ENCODE measurements at places on chromosomes 13 and 19.
A peak's percentile ranks its signal among the peaks of the same experiment; 100 is the strongest.

- DNase-seq, result no peak
These were observed 60.5 kb downstream of the ATP7B start for GRCh38 chr13:51950722-51951121.

- DNase-seq, result no peak
These were observed 10.5 kb upstream of the LTBP4 start for GRCh38 chr19:40590464-40591265.

DNA sequence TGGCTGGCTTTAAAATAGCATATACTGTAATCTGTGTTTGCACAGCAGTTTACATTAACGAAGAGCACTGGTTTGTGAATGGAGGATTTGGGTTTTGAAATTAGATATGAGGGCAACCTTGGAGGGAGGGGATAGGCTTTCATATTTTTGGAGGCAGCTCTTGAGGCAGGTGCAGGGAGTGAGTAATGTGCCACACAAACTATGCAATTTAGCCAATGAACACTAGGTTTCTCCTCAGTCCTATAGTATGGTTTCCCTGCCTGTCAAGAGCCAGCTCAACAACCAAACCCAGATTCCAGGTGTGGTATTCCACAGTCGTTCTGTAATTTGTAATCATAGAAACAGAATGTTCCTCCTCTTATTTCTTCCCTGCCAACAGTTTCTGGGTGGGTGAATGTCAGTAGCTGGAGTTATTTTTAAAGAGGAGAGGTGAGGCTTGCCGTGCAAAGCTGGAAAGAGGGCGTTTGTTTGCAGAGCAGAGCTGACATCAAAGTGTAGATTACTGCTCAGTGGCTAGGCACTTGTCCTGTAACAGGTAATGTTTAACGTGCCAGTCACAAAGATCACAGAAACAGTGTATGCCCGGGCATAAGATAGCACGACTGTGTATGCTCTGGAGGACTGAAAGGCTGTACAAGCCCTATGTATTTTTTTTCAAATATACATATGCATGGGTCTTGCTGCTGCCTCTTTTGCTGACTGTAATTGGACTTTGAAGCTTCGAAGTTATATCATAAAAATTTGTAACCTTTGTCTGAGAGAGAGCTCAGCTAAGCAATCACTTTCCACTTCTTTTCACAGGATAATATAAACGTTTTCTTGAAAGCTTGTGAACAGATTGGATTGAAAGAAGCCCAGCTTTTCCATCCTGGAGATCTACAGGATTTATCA lies 124.2 kb downstream of the LMO7 start:
- no peak for DNase-seq

DNA sequence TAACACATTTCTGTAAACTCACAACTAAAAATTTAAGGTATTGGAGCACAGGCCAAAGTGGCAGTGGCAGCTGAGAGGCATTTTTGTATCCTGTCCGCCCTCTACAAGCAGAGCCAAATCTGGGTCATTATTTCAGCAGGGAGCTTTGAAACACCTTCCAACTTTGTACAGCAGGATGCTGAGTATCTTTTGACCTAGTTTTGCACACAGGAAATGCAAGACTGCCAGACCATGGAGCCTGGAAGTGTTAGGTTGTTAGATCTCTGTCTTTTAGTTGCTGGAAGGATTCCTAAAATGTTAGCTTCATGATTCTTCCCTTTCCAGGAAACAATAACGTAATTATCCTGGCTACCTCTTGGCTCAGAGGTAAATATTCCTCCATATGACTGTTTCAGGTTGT lies 148.6 kb upstream of the ATXN8OS start:
- DNase-seq, result no peak

DNA sequence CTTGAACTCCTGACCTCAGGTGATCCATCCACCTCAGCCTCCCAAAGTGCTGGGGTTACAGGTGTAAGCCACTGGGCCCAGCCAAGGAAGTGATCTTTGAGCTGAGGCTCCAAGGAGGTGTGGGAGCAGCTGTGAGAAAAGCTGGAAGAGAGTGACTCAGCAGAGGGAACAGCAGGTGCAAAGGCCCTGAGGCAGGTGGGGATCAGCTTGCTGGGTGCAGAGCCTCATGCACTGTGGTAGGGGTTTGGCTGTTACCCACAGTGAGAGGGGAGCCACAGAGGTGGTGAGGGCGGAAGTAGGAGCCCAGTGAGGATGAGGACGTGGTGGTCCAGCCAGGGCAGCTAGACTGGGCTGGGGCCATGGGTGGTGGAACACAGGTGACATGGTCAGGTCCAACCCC lies 6.5 kb downstream of the NPAS1 start:
- no peak for DNase-seq

- DNase-seq, result no peak
These were observed 1.4 kb downstream of the FFAR1 start for GRCh38 chr19:35348911-35349611.

- no peak for DNase-seq
These were observed 193.2 kb upstream of the UBL3 start for GRCh38 chr13:30043631-30043925.

DNA sequence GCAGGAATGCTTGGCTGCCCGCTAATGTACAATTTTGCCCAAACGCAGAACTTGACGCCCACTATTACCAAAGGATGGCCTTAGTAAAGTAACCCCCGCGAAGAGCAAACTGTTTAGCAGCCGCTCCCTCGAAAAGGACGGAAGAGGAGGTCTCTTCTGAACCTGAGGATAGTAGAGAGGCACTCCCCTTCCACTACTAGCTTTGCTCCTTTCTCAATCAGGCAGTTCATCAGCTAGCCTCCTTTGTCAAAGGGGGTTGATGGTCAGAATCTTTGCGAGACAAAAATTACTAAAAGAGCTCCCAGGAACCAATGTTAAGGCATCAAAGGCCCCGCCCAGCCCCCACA lies 534 bp downstream of the CAB39L start:
- peak; percentile 2 for DNase-seq

DNA sequence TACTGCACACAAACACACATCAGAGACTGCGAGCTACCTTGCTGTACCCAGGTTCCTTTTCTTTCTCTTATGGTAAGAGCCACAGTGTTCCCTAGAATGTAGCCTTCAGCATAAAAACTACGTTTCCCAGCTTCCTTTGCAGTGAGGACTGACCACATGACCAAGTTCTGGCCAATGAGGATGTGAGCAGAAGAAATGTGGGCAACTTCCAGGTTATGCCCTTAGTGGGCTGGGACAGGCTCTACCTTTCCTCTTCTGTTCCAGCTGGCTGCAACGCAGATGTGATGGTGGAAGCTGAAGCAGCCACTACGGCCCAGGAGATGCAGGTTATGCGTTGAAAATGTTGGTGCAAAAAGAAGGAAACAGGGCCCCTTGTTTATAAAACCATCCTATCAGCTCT lies 27.5 kb downstream of the VRK3 start:
- no peak for DNase-seq

DNA sequence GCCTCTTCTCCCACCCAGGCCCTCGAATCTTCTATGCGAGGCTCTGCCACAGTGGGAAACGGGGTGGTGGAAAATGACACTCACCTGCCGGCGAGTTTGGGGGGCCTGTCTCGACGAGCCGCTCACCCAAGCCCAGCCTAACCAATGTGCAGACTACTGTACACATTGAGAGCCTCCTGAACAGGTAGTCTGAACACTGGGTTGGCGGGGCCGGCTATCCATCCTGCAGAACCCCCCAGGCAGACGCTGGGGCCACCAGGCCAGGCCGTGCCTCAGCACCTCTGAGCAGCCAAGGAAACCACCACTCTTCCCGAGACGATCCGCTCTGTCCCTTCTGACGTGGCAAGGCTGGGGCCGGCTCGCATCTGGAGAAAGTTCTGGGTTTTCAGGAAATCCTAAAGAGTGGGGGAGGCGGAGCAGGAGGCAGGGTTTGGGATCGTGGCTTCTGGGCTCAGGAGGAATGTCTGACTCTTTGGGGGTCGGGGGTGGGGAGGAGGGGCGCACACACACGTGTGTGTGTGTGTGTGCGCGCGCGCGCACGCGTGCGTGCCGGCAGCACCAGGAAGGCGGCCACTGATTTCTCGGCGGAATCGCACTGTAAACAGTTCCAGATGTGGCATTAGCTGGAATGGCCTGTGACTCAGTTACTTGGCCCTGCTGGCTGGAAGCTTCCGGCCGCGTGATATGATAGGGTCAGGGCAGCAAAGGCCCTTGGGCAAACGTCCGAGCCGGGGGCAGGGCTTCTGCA lies 18.5 kb downstream of the TMED1 start:
- DNase-seq, result peak; percentile 97

DNA sequence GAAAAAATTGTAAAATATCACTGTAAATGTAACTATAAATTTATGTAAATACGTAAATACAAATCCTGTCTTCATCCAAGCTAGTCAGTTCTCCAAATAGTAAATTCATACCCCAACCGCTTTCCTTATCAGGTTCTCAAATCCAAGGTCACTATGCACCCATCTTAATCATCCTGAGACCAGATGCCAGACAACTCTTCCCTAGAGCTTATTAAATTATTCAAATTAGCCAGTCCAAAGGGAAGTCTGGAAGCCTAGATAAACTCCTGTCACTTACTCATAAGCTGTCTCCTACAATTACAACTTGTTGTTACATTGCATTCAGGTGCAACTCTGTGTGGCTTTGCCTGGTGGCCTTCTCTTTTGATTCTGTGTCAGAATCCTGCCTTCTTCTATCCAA lies 836.1 kb upstream of the PCDH20 start:
- DNase-seq, result no peak

GRCh38 chr13:34591900-34592529 lies 350.1 kb upstream of the NBEA start:
- no peak for DNase-seq

- no peak for DNase-seq
These were observed 3.3 kb upstream of the RGL3 start for GRCh38 chr19:11422163-11423065.

DNA sequence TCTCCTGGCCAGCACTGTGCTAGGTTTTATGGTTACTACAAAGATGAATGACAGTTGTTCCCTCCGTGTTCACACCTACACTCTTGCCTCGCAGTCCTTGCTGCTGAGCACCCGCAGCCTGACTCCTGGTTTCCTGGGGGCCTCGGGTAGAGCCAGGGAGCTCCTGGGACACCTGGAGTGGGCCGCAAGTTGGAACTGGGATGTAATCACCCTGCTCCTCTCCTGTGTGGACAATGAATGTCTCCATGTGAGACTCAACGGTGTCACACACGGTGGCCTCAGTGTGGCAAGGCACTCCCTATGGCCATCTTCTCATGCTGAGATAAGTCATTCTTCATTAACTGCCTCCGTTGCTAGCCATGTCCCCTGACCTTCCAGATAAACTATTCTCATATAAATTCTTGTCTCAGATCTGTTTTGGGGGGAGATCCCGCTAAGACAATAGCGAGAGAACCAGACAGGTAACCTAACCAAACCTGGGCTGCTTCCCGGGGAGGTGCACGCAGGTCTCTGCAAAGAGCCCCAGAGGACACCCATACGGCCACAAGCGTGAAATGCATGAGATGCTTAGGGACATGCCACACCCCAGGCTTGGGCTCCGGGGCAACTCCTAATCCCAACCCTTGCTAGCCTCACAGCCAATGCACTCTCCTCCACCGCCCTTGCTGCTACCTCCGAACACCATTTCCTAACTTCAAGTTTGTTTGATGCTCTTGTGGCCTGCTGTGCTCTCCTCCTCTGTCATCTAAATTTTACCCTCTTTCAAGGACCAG lies 87.2 kb upstream of the IRS2 start:
- DNase-seq, result no peak

DNA sequence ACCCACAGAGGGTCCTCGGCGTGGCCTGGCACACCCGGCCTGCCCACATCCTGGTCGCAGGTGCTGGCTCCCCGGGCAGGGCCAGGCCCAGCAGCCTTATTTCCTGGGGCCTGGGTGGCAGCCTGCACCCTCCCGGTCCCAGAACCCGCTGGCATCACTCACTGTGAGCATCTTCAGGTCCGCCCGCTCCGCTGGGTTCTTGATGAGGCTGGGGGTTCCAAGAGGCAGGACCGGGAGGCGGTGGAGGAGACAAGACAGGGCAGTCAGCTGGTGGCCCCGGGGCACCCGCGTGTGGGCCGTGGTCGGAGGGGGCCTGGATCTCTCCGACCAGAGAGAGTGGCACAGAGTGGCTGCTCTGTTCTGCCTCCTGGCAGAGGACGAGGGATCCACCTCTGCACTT lies 27.6 kb upstream of the ZBTB7A start:
- DNase-seq, result no peak

DNA sequence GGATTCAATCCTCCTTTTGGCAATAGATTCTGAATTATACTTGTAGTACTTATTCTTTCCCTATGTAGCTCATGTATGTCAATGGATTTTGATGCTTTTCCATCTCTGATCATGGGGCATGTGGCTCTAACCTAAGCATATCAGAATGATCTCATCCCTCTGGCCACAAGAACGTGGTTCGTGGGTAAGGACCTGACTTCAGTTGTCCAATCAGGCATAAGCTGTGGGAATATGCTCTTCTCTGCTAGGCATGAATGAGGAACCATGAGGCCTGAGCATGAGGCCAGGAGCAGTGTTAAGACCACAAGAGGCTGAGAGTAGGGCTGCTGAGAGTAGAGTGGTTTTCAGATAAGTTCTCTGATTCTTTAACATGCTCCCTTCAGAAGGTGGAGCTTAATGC lies 292.4 kb upstream of the TSHZ3 start:
- no peak for DNase-seq

- DNase-seq, result no peak
These were observed 38.0 kb upstream of the ZNF573 start for GRCh38 chr19:37817180-37817981.

DNA sequence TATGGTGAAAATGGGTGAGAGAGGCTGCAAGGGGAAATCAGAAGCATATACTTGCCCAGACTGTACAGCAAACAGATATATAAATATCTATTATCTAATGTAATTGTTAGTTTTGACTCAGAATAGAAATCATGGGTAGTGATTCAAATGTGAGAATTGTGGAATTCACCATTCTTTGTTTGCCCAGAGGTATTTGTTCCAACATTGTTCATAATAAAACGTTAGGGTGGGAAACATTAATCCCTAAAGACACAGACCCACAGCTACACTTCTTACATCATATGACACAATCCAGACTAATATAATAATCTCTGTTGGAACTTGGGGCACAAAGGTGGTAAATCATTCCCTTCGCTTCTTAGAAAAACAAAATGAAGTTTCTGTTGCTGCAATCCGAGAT lies 646.5 kb upstream of the SLITRK6 start:
- DNase-seq, result no peak

DNA sequence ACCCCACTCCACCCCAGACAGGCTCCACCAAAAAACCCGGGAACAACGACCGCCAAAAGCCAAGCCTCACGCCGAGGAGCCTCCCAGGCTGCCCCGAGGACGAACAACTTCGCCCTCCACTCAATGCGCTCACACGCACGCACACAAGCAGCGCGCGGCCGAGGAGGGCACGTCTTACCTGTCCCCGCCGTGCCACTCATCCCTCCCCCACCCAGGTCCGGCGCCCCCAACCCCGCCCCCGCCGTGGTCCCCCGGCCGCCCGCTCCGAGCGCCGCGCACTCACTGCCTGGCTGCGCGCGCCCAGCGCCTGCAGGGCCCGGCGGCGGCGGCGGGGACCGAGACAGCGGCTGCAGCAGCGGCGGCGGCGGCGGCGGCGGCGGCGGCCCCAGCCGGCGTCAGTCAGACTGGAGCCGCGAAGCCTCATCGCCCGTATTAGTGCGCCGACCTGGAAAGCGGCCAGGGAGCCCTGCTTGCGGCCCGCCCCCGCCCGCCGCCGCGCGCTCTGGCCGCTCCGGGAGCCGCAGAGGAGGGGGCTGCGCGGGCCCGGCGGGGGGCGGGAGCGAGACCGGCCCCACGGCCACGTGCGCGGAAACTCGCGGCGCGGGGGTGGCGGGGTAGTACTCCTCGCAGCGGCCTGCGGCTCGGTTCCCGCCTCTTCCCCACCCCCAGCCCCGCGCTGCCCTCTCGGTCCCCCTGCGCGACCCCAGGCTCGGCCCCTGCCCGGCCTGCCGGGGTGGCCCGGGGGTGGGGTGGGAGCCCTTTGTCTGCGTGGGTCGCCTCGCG lies at the start of gene SMAD9:
Gene SMAD9 (minus strand): TSS at position 406 of the 783 bp plus-strand sequence. CDS start 40,549 bp downstream, outside the sequence.
- no peak for DNase-seq

Data from HS-5 (cell line).